SK-N-MC (cell line): ENCODE measurements at places on chromosomes 2 and 18.

DNA sequence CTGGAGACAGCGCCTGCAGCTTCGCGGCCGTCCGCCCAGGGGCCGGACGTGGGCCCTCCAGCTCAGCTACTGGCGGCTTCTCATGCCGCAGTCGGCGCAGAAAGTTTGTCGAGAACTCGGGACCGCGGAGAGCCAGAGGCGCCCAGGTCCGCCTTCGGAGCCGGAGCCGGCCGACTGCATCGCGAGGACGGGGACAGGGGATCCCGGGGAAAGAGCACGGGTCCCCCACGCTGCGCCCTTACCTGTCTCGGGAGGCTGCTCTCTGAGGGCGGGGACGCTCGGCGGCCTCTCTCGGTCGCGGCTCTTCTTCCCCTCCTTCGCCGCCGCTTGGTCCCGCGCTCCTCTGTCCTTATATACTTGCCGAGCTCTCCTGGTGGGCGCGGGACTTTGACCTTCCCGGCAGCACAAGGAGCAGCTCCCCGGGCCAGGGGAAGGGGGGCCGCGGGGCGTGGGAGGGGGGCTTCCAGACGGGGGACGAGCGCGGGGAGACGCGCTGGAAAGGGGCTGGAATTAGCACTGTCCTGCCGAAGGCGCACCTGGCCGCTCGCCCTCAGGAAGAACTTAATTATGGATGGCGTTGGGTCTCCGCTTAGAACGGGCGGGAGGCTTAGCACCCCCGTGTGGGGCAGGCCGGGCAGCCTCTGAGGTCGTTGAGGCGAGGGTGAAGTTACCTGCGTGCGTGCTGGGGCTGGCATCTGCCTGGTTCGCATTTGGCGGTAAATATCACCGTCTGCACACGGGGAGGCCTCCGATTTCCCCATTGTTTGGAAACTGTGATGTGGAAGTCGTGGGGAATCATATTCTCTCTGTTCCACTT lies at the start of gene POMC:
POMC (minus strand) TSS at position 325 of the 817 bp plus-strand sequence. CDS start 3,808 bp downstream, outside the sequence.
- DNase-seq = no peak

GRCh38 chr2:85120363-85120762 lies 12.8 kb upstream of the TCF7L1 start:
- no peak for DNase-seq

- no peak for DNase-seq
These were observed 83.4 kb upstream of the PELI1 start for GRCh38 chr2:64227603-64228125.

DNA sequence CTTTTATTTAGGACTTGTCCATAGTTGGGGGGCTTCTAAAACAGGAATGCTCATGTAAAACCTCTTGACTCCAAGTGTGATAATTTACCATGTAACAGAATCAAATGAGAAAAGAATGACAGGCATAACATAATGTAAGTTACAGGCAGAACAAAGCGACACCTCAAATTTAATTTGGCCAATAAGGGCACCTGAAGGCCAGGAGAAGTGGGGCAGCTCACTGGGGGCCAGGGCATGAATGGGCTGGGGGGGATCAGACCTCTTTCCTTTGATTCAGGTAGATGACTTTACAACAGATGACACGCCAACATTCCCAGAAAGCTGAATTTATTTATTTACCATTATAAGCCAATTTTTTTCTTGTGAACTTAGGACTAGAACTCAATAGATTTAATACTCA lies 14.5 kb downstream of the MOCOS start:
- no peak for DNase-seq

DNA sequence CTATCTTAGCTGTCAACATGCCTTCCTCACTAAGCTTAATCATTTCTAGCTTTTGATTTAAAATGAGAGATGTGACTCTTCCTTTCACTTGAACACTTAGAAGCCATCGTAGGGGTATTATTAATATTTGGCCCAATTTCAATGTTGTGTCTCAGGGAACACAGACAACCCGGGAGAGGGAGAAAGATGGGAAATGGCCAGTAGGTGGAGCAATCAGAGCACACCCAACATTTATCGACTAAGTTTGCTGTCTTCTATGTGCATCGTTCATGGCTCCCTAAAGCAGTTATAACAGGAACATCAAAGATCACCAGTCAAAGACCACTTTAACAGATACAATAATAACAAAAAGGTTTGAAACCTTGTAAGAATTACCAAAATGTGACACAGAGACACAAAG lies 110.2 kb downstream of the OLA1 start:
- DNase-seq = no peak

- DNase-seq = no peak
These were observed 47.5 kb upstream of the ACYP2 start for GRCh38 chr2:54067851-54068375.

DNA sequence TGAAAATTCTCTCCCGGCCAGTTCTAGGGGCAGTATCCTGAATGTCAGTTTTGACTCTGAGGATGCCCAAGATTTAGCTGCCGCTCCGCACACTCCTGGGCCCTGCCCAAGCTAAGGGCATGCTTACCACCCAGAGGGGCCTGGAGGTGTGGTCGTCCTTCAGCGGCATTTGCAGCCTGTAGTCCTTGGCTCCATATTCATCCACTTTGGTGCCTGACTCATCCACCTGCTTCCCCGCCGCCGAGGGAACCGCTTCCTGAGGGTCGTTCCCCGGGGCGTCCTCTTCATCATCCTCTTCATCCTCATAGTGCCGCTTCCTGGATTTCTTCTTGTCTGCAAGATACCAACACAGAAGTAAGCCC lies 577 bp downstream of the ERCC3 start:
- DNase-seq = no peak
